ENCODE measurements at places on chromosomes 12 and 14. TPM values are rescaled to one million over a fixed set of nuclear protein-coding genes. Genes with fewer than 3 reads are reported as not detected.

SMIM41 gene
- total RNA-seq: not detected

- DNase-seq: no peak
These were observed 450.0 kb downstream of the FOXG1 start for GRCh38 chr14:29216268-29217232.

- DNase-seq: no peak
These were observed 161.3 kb downstream of the RPL10L start for GRCh38 chr14:46490238-46490685.

DNA sequence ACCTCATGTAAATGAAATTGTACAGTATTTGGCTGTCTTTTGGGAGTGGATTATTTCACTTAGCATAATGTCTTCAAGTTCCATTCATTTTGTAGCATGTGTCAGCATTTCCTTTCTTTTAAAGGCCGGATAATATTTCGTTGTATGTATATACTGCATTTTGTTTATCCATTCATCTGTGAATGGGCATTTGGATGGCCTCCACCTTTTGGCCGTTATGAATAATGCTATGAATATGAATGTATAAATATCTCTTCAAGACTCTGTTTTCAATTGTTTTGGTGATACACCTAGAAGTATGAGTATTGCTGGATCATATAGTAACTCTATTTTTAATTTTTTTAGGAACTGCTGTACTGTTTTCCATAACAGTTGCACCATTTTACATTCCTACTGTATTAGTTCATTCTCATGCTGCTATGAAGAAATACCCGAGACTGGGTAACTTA lies 164.9 kb downstream of the DYRK2 start:
- DNase-seq: no peak

SLCO1B1 gene
- not detected for total RNA-seq

- DNase-seq: no peak
These were observed 64.2 kb downstream of the LGR5 start for GRCh38 chr12:71503579-71504391.

GLIPR1L2 gene
- not detected for total RNA-seq

KRT73 gene
- total RNA-seq: not detected

TRIP11 gene
- total RNA-seq: 55.2 TPM

- no peak for DNase-seq
These were observed 19.8 kb downstream of the CD9 start for GRCh38 chr12:6219980-6220379.

CABP1 gene
- total RNA-seq: 0.51 TPM
